CD4-positive, alpha-beta memory T cell (primary cell): ENCODE measurements at places on chromosomes 13 and 19.
A peak's percentile ranks its signal among the peaks of the same experiment; 100 is the strongest.

- peak; percentile 72 for DNase-seq
These were observed at the start of gene IGFLR1 for GRCh38 chr19:35742121-35742724. Gene IGFLR1 (minus strand): TSS chr19:35742452. CDS start chr19:35741180, 1,272 bp downstream.

DNA sequence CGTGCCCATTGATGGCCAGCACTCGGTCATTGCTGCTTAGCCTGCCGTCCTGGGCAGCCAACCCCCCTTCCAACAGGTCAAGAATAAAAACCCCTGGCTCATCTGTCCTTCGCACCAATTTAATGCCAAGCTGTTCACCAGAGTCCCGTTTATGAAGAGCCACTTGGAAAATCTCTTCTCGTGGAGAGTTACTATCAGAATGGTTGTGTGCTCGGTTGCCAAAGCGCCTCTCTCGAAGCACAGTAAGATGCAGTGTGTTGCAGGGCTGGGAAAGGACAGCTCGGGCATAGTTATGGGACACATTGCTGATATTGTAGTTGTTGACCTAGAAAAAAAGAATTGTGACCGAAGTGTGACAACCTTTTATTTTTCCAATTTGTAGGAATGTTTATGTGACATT lies 57.9 kb downstream of the LNX2 start:
- no peak for DNase-seq

DNA sequence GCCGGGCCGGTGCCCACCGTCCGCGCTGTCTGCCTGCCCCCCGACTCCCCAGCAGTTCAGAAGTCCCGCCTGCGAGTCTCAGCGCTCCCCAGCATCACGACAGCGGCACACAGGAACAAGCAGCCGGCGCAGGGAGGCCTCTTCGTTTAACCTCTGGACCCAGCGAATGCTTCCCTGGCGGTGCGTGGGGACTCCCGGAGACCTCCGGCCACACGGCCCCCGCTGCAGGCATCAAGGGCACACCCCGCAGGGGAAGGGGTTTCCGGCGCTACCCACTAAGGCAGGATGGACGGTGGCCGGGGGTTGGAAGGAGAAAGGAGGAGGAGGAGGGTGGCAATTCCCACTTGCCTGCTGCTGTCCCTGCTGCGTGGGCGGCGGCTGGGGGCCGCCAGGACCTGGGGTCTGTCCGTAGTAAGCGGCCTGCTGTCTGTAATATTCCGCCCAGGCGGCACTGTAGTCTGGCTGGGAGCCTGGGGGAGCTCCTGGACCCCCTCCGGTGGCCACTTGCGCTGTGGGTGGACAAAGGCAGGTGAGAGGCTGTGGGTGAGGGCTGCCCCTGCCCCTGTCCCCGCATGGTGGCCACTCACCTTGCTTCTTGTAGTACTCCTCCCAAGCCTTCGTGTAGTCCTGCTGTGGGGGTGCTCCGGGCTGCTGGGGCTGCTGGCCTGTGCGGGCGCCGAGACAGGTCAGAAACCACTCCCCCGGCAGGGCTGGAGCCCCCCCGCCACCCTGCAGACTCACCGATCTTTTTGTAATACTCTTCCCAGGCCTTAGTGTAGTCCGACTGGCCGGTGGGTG lies 9.6 kb downstream of the KHSRP start:
- DNase-seq: no peak

- DNase-seq: no peak
These were observed 27.4 kb downstream of the CLEC4M start for GRCh38 chr19:7790416-7790815.

DNA sequence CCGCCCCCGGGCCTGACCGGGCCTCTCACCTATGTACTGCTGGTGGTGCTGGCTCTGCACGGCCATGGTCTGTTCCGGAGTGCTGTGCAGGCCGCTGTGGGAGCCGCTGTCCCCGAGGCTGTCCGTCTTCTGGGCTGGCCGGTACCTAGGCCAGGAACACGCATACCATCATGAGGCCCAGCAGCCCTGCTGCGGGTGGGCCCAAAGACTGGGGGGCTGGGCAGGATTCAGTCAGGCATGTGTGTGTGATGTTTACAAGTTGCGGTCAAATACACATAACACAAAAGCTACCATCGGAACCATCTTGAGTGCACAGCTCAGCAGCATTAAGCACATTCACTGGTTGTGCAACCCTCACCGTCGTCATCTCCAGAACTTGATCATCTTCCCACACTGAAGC lies 32.2 kb upstream of the RANBP3 start:
- no peak for DNase-seq

- DNase-seq: no peak
These were observed 32.0 kb downstream of the LTBP4 start for GRCh38 chr19:40633207-40633606.

DNA sequence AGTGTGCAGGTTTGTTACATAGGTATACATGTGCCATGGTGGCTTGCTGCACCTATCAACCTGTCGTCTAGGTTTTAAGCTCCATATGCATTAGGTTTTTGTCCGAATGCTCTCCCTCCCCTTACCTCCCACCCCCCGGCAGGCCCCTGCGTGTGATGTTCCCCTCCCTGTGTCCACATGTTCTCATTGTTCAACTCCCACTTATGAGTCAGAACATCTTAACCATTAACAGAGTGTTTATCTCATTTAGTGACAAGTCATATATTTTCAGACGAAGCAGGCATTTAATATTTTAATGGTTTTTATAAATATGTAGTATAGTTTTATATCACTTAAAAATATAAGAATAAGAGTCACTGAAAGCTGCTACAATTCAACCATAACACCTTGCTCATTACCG lies 780.5 kb upstream of the ARGLU1 start:
- DNase-seq: no peak

- no peak for DNase-seq
These were observed 43.1 kb downstream of the COL4A1 start for GRCh38 chr13:110263888-110264287.

DNA sequence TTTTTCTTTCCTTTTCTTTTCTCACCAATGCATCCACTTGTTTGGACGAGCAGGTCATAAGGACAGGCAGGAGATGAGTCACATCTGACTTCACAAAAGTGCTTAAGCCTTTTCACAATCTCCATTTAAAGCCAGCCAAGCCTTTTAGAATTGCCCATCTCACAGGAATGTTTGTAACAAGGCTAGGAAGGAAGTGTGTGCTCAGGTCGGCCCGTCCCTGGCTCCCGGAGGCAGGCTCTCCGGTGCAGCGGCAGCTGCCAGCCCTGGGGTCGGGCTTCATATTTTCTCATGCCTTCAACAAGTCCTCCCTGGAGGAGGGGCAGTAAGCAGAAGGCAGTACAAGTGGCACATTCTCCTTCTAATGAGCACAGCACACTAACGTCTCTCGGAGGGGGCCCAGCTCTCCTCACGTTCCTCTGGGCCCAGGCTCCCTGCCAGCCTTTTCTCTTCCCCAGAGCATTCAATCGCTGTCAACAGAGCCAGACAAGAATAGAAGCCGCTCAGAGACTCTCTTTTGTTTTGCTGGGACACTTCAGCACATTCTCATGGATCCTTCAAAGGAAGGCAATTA lies 180.5 kb downstream of the COL4A1 start:
- DNase-seq: no peak

DNA sequence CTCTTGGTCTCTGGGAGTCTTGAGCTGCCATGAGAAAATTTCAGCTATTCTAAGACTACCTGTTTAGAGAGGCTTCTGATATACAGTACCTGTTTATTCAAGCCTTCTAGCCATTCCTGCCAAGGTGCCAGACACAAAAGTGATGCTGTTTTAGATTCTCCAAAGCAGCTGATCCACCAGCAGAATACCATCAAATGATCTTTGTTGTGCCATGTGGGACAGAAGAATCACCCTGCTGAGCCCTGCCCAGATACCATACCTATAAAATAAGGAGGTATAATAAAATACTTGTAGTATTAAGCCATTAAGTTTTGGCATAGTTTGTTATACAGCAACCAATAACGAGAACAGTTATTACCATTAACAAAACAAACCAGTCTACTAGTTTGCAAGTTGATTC lies 14.1 kb upstream of the SOX21 start:
- no peak for DNase-seq

DNA sequence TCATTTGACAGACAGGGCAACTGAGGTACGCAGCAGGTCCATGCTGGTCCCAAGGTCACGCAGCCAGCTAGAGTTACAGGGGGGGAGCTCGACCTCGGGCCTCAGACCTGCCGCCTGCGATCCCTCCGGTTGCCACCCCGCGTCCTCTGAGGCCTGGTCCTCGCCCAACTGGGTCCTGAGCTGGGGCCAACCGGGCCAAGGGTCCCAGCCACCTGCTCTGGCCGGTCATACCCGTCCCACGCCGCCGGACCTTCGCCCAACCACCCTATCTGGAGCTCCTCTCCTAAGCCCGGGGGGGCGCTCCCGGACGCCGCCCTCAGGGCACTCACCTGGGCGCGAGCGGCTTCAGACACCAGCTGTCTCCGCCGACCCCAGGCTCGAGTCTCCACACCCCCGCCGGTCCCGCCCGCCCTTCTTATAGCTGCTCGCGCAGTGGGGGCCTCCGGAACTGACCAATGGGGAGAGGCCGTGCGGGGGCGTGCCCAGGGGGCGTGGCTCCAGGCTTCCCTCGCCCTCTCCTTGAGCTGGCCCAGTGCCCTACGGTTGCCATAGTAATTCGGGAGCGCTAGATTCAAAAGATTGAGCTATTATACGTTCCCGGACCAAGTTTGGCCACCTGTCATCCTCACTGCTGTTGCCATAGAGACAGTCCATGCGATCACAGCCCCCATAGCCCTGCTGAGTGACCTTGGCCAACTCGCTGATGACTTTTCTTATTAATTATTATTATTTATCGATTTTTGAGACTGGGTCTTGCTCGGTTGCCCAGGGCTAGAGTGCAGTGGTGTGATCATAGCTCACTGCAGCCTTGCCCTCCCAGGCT lies at the start of gene PLIN5:
Gene PLIN5 (minus strand): TSS at position 389 of the 823 bp plus-strand sequence. CDS start 1,150 bp downstream, outside the sequence.
- peak; percentile 15 for DNase-seq

DNA sequence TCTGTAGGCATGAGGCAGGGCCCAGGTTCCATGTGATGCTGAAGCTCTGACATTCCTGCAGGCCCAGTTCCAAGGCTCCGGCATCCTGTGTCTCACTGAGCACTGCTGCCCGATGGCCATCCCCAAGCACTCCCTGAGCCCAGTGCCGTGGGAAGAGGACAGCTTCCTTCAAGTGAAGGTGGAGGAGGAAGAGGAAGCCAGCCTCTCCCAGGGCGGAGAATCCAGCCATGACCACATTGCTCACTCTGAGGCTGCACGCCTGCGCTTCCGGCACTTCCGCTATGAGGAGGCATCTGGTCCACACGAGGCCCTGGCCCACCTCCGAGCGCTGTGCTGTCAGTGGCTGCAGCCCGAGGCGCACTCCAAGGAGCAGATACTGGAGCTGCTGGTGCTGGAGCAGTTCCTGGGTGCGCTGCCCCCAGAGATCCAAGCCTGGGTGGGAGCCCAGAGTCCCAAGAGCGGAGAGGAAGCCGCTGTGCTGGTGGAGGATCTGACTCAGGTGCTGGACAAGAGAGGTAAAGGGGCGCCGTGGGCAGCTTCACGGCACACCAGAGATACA lies 8.0 kb downstream of the ZSCAN22 start:
- no peak for DNase-seq
